ENCODE measurements at places on chromosomes 1 and 21.

DNA sequence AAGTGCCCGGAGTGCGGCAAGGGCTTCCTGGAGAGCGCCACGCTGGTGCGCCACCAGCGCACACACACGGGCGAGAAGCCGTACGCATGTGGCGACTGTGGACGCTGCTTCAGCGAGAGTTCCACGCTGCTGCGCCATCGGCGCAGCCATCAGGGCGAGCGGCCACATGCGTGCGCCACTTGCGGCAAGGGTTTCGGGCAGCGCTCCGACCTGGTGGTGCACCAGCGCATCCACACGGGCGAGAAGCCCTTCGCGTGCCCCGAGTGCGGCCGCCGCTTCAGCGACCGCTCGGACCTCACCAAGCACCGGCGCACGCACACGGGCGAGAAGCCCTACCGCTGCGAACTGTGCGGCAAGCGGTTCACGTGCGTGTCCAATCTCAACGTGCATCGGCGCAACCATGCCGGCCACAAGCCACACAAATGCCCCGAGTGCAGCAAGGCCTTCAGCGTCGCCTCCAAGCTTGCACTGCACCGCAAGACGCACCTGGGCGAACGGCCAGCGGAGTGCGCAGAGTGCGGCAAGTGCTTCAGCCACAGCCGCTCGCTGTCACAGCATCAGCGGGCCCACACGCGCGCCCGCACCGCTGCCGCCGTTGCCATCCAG, 10.0 kb downstream of the ZNF672 start:
- no peak for DNase-seq

- DNase-seq, result no peak
Observed at GRCh38 chr21:42721341-42721824, 68.0 kb downstream of the PDE9A start.

GRCh38 chr1:113674591-113674990, 84.7 kb downstream of the PHTF1 start:
- DNase-seq, result no peak

- no peak for DNase-seq
Observed at GRCh38 chr1:58189453-58189852, 357.1 kb downstream of the OMA1 start.

- no peak for DNase-seq
Observed at GRCh38 chr21:18443085-18443484, 39.5 kb upstream of the TMPRSS15 start.

GRCh38 chr1:158391099-158391498, 8.2 kb downstream of the OR10T2 start:
- DNase-seq, result no peak

DNA sequence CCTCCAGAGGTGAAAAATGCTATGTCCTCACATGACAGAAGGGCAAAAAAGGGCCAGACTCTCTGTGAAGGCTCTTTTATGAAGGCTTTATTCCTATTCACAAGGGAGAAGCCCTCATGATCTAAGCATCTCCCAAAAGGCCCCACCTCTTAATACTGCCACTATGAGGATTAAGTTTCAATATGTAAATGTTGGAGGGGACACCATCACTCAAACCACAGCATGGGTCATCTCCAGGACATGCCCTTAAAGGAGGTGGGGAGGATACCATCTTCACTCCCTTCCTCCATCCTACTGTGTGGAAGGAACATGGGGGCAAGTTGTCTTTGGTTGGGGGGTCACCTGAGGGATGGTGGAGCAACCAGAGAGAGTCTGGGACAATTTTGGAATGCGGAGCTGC, 170.1 kb downstream of the TRIM33 start:
- no peak for DNase-seq

GRCh38 chr1:214362188-214362882, 81.4 kb downstream of the SMYD2 start:
- no peak for DNase-seq

DNA sequence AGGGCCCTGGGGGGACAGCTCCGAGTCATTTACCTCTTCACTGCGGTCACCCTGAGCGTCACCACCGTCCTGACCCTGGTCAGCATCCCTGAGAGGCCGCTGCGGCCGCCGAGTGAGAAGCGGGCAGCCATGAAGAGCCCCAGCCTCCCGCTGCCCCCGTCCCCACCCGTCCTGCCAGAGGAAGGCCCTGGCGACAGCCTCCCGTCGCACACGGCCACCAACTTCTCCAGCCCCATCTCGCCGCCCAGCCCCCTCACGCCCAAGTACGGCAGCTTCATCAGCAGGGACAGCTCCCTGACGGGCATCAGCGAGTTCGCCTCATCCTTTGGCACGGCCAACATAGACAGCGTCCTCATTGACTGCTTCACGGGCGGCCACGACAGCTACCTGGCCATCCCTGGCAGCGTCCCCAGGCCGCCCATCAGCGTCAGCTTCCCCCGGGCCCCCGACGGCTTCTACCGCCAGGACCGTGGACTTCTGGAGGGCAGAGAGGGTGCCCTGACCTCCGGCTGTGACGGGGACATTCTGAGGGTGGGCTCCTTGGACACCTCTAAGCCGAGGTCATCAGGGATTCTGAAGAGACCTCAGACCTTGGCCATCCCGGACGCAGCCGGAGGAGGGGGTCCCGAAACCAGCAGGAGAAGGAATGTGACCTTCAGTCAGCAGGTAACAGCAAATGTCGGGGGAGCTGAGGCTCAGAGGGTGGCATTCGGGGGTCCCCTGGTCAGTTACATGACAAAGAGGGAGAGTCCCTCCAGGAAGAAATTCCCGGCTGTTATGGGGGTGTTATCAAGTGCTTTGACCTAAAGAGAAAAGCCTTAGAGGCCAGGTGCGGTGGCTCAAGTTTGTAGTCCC, 12.6 kb downstream of the SLC45A1 start:
- DNase-seq, result no peak

DNA sequence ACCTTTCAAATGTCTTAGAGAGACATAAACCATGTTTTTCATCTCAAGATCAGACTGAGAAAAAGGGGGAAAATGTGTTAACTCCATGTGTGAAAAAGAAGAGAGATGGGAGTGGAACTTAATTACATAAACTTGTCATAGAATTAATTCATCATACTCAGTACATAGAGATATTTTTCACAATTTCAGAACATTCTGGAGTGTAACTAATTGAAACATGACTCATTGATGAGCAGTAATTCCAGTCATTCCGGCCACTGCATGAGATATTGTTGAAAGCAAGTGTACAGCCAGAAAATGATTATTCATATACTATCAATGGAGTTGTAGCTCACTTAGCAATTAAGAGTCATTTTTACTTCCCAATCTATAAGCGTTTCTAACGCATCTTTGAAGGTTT, 739.3 kb downstream of the LTN1 start:
- no peak for DNase-seq

GRCh38 chr1:203095061-203095690, 9.4 kb upstream of the MYOG start:
- no peak for DNase-seq

- DNase-seq, result no peak
Observed at GRCh38 chr1:25360596-25361581, 22.8 kb downstream of the TMEM50A start.

DNA sequence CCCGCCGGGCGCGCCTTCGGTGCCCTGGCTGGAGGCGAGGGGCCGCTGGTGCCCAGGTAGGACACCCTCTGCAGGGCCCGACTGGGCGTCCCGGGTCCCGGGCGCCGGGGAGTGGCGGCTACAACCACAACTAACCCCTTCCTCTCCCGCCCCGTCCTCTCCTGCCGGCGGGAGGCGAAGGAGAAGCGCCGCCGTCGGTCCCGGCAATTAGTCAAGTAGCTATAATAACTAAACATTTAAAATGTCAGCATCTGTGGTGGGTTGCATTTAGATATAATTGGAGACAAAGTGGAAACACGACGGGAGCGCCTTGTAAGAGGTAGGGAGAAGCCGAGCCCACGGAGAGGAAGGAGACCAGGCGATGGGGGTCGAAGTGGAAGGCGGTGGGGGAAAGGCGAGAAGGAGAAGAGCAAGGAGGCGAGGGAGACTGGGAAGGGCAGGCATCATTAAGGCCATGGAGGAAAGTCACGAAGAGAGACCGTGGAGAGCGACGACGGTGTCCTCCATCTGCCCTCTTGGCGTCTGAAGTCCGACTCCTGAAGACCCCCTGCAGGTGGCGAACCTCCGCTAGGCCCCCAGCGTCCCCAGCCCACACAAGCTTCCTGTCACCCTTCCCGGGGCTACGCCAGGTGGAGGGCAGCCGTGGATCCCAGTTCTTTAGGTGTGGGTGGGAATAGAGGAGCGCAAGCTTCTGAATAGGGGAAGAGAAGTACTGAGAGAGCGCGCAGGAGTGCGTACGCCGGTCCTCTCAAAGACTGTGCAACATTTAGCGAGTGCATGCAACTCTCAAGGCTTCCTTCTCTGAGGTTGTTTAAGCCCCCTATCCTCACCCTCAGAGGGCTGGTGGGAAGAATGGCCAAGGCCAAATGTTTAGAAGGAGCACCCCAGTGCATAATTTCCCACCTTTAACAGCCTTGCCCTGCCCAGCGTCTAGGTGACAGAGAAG, 1.6 kb downstream of the CNIH3 start:
- DNase-seq, result no peak

DNA sequence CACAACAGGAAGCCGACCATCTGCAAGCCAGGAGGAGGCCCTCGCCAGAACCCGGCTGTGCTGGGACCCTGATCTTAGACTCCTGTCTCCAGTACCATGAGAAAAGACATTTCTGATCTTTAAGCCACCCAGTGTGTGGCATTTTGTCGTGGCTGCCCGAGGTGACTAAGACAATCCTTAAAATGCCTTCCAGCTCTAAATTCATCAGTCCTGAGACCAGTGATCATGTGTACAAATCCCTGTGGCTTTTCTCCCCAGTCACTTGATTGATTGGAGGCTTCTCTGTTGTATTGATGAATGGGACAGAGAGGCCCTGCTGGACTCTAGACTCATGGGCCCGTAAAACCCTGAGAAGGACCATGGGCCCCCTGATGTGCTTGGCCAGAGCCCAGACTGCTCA, 36.1 kb downstream of the B3GALT5 start:
- no peak for DNase-seq

DNA sequence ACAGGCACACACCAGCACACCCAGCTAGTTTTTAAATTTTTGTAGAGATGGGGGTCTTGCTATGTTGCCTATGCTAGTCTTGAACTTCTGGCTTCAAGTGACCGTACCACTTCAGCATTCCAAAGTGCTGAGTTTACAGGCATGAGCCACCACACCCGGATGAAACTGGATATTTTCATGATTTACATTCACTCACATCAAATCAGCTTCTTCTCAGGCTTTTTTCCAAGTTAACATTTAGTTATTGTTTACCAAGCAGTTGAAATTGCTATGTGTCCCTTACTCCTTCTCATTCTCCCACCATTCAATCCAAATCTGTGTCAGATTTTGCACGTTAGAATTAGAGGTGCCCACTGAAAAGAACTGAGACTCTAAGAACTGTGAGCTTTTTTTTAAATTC, 18.4 kb downstream of the RIT1 start:
- no peak for DNase-seq

DNA sequence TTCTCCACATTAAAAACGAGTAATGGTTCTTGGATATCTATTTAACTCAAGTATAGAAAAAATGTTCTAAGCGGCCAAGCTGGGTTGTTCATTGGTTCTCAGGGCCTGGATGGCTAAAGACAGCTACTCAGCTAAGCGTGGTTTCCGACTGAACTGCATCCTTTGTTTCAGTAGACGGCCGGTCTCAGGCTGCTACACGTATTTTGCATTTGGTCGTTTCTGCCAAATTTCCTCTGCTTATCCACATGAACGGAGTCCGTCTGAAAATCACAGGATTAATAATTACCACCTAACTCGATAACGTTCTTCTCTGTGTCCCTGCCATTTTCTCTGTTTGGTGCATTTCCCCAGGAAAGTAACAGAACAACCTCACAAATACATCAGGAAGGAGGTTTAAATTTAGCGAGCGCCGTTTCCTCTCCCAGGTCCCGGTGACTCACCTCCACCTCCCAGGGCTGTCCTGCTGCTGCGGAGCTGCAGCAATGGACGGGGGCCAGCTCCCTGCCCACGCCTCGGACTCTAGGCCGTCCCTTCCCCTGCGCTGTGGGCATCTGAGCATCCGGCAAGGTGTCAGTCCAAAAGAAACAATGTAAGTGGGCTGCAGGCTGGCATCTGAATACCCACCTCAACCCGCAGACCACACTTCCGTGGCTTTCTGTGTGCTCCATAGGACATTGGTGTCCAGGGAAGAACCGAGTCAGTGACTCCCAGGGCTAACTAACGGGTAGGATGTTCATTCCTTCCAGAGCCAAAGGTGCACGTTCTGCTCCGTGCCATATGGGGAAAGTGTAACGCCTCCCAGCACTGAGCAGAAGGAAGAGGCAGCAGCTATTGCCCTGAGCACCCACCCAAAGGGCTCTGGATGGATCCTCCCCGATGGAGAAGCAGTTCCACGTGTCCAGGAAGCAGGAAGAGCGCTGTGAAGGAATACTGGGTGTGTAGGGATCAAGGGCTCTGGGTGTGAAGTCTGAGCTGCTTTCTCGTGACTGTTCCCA, 4.1 kb upstream of the GABRD start:
- DNase-seq, result no peak

GRCh38 chr1:232011961-232012360, 385.4 kb downstream of the DISC1 start:
- no peak for DNase-seq

- no peak for DNase-seq
Observed at GRCh38 chr1:59229138-59229537, 67.8 kb upstream of the FGGY start.

GRCh38 chr1:183416850-183417771, 1.1 kb downstream of the NMNAT2 start:
- DNase-seq, result no peak

- DNase-seq, result no peak
Observed at GRCh38 chr1:172084876-172085275, 243.6 kb downstream of the DNM3 start.

- no peak for DNase-seq
Observed at GRCh38 chr1:52237430-52237829, 95.5 kb downstream of the ZFYVE9 start.

- no peak for DNase-seq
Observed at GRCh38 chr1:19156676-19157075, 53.4 kb downstream of the UBR4 start.

GRCh38 chr1:244212797-244213475, 161.9 kb downstream of the ZBTB18 start:
- DNase-seq, result no peak

DNA sequence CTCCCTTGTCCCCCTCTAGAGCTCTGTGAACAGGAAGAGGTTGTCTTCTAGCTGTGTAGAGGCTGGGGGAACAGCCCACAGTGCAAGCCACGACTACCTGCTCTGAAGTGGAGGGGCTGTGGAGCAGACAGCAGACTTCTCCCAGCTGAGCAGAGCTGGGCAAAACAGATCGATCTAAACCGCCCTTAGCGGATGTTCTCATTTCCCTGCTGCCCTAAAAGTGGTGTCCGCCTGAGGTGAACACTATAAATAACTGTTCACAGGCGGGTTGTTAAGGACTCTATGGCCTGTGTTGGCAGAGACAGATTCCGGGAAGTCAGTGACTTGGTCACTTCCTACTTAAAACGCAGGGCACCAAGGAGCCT, 203.2 kb downstream of the RHOU start:
- no peak for DNase-seq

DNA sequence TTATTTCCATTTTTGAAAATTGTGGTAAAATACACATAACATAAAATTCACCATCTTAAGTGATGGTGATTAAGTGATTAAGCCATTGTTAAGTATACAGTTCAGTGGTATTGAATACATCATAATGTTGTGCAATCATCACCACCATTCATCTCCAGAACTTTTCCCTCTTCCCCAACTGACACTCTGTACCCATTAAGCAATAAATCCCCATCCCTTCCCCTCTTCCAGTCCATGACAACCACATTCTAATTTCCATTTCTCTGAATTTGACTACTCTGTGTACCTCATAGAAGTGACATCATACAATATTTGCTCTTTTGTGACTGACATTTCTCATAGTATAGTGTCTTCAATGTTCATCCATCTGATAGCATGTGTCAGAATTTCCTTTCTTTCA, 124.8 kb downstream of the DISC1 start:
- no peak for DNase-seq

GRCh38 chr1:94332952-94333351, 85.2 kb upstream of the ABCD3 start:
- DNase-seq, result no peak

Data from cortex of kidney (tissue), 1 donor.